ENCODE measurements at places on chromosomes 4 and X.

- no peak for DNase-seq
Measured at GRCh38 chr4:6440506-6441201, 31.8 kb downstream of the PPP2R2C start.

GRCh38 chrX:21802054-21802670 lies 37.3 kb upstream of the MBTPS2 start:
- DNase-seq: no peak

GRCh38 chr4:187995322-187996207 lies at the start of gene ZFP42:
Gene ZFP42, plus strand, starts transcription at chr4:187995771. Its CDS starts 7,037 bp downstream, at chr4:188002808.
- no peak for DNase-seq

GRCh38 chr4:2371765-2372487 lies 46.5 kb downstream of the ZFYVE28 start:
- DNase-seq: no peak

DNA sequence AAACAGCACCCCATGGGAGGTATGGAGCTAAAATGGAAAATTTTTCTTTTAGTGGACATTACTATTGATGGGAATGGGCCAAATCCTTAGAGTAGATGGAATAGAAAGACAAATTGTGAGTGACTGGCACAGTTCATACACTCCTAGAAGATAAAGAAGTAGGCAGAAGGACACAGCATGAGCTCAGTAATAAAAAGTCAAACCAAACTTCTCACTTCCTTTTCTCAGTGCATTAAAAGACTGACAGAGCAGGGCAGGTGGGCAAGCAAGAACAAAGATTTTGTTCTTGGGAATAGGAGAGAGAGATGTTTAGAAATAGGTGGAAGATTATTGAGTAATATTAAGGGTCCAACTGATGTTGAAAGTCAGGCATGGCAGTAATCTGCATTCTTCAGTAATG lies 132.5 kb downstream of the ATP10D start:
- DNase-seq: no peak

- DNase-seq: no peak
Measured at GRCh38 chrX:25004485-25005032, 11.2 kb downstream of the ARX start.

DNA sequence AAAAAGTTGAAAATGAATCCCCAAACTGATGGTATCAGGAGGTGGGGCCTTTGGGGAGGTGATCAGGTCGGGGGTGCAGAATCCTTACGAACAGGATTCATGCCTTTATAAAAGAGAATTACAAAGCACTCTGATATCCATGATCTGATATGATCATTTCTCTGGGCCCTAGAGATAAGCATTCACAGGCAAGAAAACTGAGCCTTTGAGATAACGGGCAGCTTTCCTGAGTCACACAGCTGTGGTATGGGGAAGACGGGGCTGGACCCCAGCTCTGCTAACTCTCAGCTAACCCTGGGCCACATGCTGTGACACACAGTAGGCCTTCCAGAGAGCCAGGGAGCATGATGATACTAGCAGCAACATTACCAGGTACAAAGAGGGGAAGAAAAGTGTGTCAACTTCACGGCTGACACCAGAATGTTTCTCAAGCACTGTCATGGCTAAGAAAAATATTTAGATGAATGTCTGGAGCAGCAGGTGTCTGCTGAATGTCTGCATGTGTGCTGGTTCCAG lies 85.1 kb downstream of the SLC2A9 start:
- DNase-seq: no peak

- DNase-seq: no peak
Measured at GRCh38 chr4:96305030-96305429, 465.1 kb downstream of the PDHA2 start.

DNA sequence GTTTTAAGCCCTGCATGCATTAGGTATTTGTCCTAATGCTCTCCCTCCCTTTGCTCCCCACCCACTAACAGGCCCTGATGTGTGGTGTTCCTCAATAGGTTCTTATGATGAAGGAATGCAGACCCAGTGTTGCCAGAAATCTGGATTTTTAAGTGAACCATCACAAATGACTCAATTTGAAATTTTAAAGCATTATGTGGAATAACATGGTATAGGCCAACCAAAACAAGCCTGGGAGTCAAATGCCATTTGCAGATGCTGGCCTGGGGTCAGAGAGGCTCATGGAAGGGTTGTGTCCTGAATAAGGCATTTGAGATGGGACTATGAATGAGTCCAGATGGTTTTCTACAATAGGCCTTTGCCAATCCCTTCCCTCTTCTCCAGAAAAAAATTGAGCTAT lies 179.6 kb downstream of the SHROOM3 start:
- no peak for DNase-seq

DNA sequence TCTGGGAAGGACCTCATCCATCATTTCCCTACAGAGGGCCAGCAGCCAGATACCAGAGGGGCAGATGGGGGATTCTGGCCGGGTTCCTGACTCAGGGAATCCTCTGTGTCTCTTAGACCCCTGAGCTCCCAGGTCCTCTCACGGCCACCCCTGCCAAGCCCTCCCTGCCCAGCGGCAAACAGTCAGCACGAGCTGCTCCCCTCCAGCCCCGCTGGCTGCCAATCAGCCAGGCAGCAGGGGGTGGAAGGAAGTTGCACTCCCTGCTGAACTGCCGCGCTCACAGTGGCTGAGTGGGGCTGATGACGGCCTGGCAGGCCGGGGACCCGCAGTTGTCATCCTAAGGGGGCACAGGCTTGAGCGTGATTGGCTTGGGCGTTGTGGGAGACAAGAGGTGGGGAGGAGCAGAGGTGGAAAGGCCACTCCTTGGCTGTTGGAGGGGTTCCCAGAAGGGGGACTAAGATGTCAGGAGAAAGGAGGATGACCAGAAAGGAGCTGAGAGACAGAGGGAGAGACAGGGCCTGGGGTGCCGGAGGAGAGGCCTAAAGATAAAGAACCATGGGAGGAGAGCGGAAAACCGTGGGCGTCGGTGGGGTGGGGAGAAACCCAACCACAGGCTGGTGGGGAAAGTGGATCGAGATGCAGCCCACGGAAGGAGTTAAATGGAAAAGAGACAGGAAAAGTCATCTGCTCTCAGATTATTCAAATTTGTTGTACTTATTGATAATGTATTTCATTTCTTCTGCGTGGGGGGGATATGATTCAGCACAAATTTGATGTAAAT lies 4.4 kb upstream of the CCDC149 start:
- DNase-seq: no peak

DNA sequence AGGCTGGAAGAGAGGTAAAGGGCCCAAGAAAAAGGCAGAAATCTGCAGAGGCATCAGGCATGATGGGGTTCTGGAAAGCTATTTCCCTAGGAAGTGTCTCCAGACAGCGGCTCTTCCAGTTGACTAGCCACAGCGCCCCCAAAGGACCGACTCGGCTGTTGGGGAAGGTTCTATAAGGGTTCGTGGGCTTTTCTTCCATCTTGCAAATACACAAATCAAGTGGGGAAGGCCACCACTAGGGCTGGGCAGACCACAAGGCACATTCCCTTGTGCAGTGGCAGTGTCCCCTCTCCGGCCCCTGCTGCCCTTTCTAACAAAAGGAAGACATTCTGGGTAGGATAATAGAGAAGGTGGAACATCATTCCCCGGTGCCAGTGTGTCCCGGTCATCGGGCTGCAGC lies 18.2 kb downstream of the BCOR start:
- no peak for DNase-seq

- no peak for DNase-seq
Measured at GRCh38 chrX:134513091-134513490, 53.1 kb downstream of the HPRT1 start.

- DNase-seq: no peak
Measured at GRCh38 chr4:18441203-18441590, 419.6 kb upstream of the LCORL start.

DNA sequence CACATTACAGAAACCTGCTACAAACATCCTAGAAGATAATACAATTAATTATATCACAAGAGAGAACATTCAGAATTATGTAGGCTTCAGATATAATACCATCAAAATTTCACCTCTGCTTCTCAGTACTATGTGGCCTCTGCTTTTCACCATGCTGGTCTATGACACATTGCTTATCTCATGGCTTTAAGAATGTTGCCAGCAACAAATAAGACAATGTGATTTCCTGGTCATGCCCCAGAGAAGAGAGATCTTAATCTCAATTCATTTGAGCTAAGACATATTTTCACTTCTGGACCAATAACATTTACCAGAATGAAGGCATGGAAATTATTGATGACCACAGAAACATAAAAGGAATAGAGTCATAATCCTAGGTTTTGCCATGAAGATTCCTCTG lies 1233.4 kb upstream of the ADGRL3 start:
- no peak for DNase-seq

- no peak for DNase-seq
Measured at GRCh38 chr4:147639388-147639787, 22.2 kb downstream of the TMEM184C start.

DNA sequence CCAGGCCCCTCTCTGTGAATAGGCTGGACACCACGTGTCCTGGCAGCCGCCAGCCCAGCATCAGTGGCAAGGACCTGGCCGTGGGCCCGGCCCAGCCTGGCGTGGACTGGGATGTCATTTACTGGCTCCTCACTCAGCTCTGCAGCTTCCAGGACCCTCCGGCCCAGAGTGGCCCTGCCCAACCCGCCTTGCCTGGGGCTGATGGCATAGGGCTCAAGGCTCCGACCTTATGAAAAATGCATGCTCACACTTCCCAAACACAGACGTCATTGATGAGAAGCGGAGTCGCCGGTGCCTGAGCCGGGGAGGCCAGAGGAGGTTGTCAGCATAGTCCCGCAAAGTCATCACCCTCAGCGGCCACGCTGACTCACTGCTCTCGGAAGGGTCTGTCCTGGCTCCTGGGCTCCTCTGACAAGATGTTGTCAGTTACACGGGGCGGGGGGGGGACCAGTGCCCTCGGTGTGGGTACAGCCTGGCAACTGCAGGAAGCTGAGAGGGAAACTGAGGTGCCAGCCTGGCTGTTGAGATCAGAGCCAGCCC lies 14.3 kb downstream of the CFAP99 start:
- no peak for DNase-seq

GRCh38 chr4:13627178-13627605 lies 333 bp downstream of the BOD1L1 start:
- DNase-seq: no peak

GRCh38 chrX:130402208-130402684 lies 459 bp downstream of the RBMX2 start:
- DNase-seq: no peak

DNA sequence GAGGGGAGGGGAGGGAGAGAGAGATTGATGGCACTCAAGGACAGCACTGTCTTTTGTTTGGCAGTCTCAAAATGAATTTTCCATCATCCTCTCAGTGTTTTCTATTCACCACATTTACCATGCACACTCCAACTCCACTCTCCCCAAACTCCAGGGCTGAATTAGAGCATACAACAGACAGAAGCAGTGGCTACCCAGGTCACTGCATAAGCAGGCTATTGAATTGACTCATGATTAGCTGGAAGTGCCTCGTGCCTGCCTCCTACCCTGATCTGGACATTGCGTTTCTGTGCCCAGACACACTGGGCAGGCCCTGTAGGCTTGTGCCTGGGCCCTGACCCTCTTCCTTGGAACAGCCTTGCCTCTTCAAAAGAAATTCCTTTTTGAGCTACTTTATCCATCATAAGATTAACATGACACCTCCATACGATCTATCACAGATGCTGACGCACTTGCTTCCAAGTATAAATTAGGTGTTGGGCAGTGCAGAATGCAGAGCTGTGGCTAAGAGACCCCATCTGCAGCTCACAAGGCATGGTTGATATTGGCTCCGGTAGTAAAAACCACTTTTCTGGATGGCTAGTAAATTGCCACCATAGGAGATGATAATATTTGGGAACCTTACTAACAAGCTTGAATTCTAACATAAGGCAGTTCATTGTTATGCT lies 752.9 kb downstream of the RPA4 start:
- no peak for DNase-seq

- DNase-seq: no peak
Measured at GRCh38 chr4:148288448-148288847, 153.8 kb downstream of the NR3C2 start.

GRCh38 chrX:136662104-136662503 lies 14.1 kb downstream of the CD40LG start:
- no peak for DNase-seq

DNA sequence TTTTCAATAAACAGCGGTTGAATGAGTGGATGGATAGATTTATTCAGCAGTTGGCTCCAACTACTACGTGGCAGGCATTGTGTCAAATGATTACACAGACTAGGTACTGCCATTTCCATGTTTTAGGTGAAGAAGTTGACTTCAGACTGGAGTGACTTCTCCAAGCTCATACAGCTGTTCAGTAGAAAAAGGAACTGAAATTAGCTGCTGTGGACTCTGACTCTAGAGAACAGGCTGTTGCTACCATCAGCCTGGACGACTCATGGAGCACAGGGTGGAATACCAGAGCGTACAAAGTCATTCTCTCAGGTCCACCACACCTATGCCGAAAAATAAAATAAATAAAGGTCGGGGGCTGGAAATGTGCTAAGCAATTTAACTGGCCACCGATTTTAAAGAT lies 45.3 kb downstream of the TENM3 start:
- DNase-seq: no peak

- no peak for DNase-seq
Measured at GRCh38 chrX:15151267-15152186, 118.4 kb downstream of the ASB9 start.

DNA sequence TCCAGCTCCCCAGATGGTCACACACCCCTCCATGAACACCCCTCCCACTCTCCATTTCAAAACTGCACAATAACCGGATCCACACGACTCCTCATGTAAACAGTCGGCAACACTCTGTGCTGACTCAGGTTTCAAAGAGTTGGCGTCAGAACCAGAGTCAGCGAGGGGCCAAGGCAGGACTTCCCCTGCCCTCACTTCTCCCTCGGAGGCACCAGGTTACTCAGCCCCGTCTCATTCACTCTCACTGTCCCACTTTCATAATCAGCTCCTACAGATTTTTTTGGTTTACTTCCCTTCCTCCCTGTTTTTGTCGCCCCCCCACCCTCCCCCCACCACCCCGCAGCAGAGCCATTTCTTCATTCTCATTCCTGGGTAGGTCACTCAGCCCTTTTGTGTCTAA lies 2.7 kb upstream of the TIMP1 start:
- no peak for DNase-seq

- DNase-seq: no peak
Measured at GRCh38 chrX:16119353-16120220, 3.8 kb upstream of the GRPR start.

GRCh38 chr4:189974056-189974455 lies 33.4 kb downstream of the FRG1 start:
- no peak for DNase-seq

GRCh38 chrX:129574214-129574613 lies 34.2 kb downstream of the OCRL start:
- no peak for DNase-seq

All from smooth muscle cell of the brain vasculature (primary cell).